ENCODE measurements at places on chromosomes 5 and 9.

- no peak for DNase-seq
These were observed 36.0 kb upstream of the STXBP1 start for GRCh38 chr9:127575875-127576778.

- DNase-seq = no peak
These were observed 165.0 kb upstream of the GPR151 start for GRCh38 chr5:146680846-146681584.

DNA sequence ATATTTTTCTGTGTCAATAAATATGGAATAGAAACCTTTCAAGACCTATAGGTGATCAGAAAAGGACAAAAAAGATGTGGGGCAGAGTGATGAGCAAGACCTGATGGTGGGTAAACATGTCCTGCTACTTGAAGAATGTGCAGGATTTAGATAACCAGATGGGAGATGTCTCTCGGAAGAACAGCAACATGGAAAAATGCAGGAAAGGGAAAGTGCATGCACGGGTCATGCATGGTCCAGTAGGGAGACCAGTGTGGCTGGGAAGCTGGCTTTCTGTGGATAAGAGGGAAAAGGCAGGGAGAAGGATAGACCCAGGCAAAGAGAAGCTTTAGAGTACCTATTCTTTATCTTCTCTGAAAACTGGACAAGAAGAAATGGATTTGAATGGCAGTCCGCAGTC, 7.1 kb upstream of the CAST start:
- DNase-seq = no peak

GRCh38 chr5:59725392-59725767, 168.1 kb downstream of the PDE4D start:
- DNase-seq = no peak

DNA sequence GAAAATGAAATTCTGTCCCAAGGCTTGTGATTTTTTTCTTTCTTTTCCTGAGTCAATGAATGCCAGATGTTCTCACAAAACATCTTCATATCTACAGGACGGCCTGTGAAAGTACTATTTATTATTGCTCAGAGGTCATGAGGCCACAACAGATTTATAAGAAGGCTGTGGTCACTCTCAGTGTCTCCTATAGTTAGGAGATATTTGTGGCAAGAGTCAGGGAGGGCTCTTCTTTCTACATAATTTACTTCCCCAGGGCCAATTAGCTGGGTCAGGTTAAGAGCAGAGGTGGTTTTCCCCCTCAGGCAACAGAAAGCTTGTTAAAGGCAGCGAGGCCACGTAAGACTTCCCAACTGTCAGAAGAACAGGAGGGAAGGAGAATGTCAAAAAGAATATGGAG, 248.7 kb downstream of the SLIT3 start:
- no peak for DNase-seq

GRCh38 chr9:129938291-129938979, 103.2 kb downstream of the USP20 start:
- no peak for DNase-seq

GRCh38 chr5:43371821-43372220, 40.4 kb downstream of the CCL28 start:
- DNase-seq = no peak

DNA sequence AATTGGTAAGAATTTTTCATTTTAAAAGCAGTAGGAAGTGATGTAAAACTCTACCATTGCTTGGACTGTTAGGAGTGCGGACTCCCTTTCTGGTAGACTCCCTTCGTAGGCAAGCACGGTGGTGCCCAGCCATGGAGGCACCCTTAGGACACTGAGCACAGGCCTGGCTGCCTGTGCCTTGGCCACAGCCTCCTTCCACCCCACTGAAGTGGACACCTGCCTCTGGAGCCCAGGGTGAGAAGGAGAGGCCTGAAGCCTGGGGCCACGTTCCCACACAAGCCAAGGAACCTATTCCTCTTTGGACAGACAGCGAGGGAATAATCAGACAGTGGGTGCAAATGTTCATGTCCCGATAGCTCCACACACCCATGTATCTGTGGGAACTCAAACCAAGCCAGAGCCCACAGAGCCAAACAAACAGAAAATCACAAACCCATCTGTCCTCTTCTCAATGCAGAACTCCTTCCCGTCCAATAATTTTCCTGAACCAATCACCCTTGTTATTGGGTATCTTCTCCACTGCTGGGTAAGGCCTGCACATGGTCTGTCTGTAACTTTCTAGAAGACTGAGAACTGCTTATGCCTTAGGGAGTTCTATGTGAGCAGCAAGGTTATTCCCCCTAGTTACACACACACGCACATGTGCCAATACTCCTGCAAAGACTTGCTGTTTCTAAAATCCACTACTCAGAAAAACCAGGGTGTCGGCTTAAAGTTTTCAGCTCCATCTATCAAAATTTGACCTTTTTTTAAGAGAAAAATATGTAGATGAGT, 45.2 kb downstream of the UBE2QL1 start:
- DNase-seq = no peak

GRCh38 chr9:98099898-98100297, 19.1 kb downstream of the TRIM14 start:
- DNase-seq = no peak

- no peak for DNase-seq
These were observed 57.8 kb downstream of the MTRR start for GRCh38 chr5:7926720-7927119.

DNA sequence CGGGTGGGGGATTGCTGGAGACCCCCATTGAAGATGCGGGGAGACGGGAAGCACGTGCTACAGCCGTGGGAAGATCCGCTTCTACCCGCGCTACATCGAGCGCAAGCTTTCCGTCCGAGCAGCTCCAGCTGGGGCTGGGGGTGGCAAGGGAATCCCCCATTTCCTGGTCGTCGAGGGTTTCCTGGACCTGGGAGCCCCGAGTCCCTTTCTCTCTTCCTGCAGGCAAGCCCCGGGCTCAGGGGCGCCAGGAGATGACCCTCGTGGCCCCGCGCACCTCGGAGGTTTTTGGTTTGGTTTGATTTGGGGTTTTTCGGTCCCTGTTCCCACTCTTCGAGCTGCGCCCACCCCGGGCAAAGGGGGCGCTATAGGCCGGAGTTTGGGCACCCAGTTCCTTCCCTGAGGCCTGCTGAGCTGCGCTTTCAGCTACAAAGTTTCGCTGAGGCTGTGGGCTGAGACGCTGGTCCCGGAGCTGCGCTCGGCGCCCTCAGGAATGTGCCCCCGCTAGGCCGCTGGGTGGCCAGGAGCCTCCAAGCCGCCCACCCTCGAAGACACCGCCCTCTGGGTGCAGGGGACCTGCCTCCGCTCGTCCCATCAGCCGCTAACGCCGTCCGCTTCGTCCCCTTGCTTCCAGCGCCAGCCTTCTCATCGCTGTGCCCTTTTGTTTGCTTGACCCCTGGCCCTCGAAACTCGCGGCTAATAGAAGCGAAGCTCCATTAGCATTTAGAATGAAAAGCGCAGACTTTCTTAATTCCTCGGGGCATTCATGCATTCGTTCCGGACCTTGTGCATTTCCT, 2.9 kb downstream of the NR4A3 start:
- no peak for DNase-seq

DNA sequence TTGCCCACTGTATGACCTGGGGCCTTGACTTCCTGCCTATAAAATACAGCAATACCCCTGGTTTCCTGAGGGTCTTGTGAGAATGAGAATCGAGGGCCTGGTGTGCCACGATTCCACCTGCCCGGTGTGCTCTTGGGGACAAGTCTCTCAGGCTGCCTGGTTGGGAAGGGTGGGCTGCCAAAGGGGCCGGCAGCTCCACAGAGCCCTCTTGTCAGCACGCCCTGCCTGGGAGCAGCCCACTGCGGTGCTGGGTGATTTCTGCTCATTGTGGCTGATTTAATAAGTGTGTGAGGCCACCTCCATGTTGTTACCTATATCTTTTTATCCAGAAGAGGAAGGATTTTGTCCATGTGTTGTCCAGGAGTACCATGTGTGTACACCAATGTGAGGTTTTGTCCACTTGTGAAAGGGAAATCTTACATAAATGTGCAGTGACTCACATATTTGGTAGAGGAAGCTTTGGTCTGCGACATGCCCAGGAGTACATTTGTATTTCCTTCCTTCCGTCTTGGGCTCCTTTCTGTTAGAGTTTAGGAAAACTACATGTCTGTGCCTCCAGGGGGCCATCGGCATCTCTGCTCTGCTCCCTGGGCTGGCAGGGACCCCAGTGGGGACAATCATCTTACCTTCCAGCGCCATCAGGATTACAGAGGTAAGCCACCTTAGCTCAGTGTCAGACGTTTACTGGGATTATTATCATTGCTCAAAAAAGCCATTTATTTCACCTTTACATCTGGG, 108.6 kb downstream of the PHF2 start:
- no peak for DNase-seq

GRCh38 chr5:155082401-155082800, 68.8 kb downstream of the KIF4B start:
- DNase-seq = no peak

DNA sequence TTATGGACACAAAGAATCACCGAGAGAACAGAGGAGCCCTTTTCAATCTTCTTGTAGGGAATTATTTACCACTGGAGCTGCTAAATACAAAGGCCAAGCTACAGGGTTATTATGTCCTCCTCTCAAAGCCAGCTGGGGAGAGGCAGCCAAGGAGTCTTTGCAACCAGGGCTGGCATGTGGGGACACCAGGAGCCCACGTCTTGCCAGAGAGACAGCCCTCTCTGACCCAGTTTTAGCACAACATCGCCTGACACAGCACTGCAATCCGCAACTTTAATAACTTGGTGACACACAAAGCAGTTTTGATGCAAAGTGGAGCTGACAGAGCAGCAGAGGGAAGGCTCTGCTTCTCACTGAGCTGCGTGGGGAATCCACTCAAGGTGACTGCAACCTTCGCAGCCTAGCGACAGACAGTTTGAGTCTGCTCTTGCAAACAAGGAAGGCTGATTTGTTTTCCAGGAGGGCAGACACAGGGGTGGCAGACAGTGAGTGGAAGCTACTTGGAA, 33.6 kb downstream of the TLR4 start:
- no peak for DNase-seq

DNA sequence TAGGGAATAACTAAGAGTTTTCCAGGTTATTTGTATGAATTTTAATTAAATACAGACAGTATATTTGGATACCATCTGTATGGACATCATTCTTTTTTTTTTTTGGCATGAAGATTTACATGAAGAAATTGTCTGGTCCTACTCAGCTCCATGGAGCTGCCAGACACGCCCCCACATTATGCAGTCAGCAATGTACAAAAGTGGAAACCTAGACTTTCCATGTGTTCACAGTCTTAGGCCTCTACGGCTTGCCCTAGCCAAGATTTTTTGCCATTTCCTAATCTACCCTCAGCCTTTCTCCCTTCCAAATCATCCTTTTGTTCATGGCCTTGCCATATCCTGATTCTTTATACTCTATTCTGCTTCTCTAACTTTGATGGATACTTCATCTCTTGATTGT, 207.1 kb downstream of the SGCD start:
- no peak for DNase-seq

- DNase-seq = no peak
These were observed 76.1 kb downstream of the NREP start for GRCh38 chr5:111680737-111681413.

GRCh38 chr9:91948597-91949391, 1.2 kb downstream of the ROR2 start:
- DNase-seq = no peak

GRCh38 chr9:130429381-130429780, 15.4 kb upstream of the ASS1 start:
- DNase-seq = no peak

GRCh38 chr5:140109018-140109758, 4.7 kb upstream of the PURA start:
- no peak for DNase-seq

- DNase-seq = no peak
These were observed 207.0 kb downstream of the CSNK1G3 start for GRCh38 chr5:123719004-123719403.

GRCh38 chr5:59976342-59976741, 82.8 kb upstream of the PDE4D start:
- DNase-seq = no peak

- DNase-seq = no peak
These were observed 259.6 kb upstream of the NR4A3 start for GRCh38 chr9:99561961-99562565.
